ENCODE measurements at places on chromosomes 4 and X. TPM values are rescaled to one million over a fixed set of nuclear protein-coding genes. Genes with fewer than 3 reads are reported as not detected.

The IL2 gene
- not detected for total RNA-seq

The CLDN22 gene
- total RNA-seq: not detected

The MAGEA2 gene
- total RNA-seq: not detected

The CFP gene
- 0.18 TPM for total RNA-seq

Measured in cardiac atrium fibroblast (primary cell).